ENCODE measurements at places on chromosomes 1 and 21. TPM values are rescaled to one million over a fixed set of nuclear protein-coding genes. Genes with fewer than 3 reads are reported as not detected.

DNA sequence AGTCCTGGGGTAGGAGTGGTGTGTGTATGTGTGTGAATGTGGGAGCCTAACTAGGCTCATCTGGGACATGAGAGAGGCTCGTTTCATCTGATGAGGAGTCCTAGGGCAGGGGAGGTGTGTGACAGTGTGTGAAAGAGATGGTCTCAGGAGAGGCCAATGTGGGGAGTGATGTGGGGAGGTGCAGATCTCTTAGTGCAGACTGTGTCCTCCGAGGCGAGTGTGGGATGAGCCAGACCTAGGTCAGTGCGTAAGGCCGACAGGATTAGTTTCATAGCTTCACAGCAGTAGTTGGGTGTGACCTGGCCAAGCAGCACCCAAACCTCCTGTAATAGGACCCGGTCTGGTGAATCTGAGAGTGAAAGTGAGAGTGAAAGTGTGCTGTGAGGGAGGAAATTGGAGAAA, 94.7 kb downstream of the LIPI start:
- no peak for DNase-seq

DNA sequence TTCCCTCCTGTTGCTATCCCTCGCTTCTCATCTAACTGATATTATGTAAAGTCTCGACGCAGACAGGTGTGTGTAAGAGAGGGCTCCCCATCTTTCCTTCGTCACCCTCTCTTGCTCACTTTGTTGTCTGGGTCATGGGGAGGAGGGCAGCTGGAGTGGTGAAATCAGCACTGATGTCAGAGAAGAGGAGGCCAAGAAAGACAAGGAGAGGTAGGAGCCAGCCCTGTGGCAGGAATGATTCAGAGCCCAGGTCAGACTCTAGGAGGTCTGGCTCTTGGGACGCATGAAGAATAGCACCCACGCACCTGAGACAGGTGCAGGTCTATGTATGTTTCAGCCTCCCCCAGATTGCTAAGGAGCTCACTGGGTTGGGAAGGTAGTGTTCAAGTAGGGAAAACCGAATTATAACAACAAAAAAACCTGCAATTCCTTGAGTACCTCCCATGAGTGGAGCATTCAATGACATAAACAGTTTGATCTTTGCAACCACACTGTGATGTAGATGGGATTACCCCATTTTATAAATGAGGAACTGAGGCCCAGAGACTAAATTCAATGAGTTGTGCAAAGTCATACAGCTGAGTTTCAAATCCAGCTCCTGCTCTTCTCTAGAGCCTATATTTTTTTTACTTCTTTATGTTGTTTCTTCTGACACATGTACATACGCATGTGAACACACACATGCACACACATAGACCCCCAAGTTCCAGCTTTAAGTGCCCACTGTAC, 10.4 kb downstream of the NUAK2 start:
- DNase-seq, result no peak

DNA sequence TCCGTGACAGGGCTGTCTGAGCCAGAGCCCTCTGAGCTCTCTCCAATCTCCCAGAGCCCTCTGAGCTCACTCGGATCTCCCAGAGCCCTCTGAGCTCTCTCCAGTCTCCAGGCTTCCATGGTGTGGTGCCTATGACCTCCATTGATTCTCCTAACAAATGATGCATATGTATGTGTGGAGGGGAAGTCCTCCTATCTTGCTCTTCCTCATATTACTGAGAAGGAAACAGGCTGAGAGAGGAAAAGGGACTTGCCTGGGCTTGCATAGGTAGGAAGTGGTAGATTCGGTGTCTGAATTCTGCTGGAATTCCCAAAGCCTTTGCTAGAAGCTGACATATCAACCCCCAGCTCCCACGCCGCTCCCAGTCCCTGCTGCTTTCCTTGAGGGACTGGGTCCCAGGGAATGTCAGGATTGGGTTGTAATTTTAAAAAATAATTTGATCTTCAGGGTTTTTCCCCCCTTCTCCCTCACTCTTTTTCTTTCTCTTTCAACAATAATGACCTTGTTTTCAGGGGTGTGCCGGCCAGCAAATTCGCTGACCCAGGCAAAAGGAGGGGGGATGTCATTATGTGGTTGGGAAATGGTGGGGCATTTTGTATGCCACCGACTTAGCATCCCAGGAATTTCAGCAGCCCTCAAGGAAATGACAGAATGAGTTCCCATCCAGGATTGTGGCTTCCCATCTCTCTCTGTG, 42.3 kb upstream of the RUNX3 start:
- DNase-seq, result no peak

- no peak for DNase-seq
These were observed 15.1 kb downstream of the SOX13 start for GRCh38 chr1:204087893-204088528.

Gene SMCP
- not detected for polyA plus RNA-seq

GRCh38 chr1:185733818-185734735, at the start of gene HMCN1:
TSS of gene HMCN1 (plus strand) at chr1:185734391. CDS start at chr1:185734780, 389 bp downstream.
- DNase-seq, result no peak

Measured in naive thymus-derived CD8-positive, alpha-beta T cell (primary cell).